ENCODE measurements at places on chromosomes 7 and 10.

DNA sequence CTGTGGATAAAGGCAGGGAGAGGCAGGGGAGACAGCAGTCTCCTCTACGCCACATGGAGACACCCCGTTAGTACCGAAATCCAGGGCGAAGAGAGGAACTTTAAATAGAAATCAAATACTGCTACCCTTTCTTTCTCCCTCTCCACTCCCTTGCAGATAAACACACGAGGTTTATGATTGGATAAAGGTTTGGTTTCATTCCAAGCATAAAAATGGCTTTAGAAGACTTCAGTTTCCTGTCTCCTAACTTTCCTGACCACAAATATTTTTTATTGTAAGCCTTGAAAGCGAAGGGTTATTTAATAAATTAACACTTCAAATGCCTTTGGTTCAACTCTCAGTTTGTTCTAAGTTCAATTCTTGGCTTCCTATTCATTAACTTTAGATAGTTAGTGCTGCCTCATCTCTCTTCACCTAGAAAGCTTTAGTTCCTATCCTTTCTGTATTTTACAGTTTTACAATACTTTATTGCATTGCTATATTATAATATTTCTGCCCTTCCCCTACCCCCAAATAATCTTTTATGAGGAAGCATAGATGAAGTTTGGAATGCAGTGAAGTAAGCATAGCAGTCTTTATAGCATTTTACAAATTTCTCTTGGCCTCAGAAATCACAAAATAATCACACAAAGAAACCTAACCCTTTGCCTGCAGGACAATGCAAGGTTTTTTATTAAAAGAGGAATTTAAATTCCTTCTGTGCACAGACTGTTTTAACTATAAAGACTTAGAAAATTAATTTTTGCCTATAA, 31.5 kb upstream of the ARID5B start:
- no peak for DNase-seq

- DNase-seq = no peak
Measured at GRCh38 chr10:124648738-124649137, 95.4 kb downstream of the FAM53B start.

GRCh38 chr10:3806603-3807002, 21.6 kb upstream of the KLF6 start:
- no peak for DNase-seq

DNA sequence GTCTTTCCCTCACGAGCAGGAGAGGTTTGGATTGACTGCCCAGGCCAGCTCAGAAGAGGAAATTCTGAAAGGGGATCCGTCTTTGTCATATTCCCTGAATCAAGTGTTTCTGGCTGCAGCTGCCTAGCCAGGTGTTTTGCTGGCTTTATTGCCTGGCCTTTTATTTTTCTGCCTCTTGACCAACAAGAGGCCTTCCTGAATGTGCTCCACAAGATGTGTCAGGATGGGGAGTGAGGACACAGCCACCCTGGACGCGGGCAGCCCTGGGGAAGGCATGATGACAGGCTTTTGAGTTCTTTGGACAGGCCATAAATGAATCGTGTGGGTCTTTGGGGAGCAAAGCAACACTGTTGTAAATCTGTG, 163.6 kb downstream of the CAMK1D start:
- DNase-seq = no peak

DNA sequence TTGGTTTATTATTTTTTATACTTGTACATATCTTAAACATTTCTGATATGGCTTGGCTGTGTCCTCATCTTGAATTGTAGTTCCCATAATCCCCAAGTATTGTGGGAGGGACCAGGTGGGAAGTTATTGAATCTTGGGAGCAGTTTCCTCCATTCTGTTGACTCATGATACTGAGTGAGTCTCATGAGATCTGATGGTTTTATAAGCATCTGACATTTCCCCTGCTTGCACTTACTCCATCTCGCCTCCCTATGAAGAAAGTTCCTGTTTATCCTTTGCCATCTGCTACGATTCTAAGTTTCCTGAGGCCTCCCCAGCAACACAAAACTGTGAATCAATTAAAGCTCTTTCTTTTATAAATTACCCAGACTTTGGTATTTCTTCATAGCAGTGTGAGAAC, 207.7 kb downstream of the TPK1 start:
- DNase-seq = no peak

GRCh38 chr7:25663877-25664276, 435.6 kb upstream of the NPVF start:
- DNase-seq = no peak

DNA sequence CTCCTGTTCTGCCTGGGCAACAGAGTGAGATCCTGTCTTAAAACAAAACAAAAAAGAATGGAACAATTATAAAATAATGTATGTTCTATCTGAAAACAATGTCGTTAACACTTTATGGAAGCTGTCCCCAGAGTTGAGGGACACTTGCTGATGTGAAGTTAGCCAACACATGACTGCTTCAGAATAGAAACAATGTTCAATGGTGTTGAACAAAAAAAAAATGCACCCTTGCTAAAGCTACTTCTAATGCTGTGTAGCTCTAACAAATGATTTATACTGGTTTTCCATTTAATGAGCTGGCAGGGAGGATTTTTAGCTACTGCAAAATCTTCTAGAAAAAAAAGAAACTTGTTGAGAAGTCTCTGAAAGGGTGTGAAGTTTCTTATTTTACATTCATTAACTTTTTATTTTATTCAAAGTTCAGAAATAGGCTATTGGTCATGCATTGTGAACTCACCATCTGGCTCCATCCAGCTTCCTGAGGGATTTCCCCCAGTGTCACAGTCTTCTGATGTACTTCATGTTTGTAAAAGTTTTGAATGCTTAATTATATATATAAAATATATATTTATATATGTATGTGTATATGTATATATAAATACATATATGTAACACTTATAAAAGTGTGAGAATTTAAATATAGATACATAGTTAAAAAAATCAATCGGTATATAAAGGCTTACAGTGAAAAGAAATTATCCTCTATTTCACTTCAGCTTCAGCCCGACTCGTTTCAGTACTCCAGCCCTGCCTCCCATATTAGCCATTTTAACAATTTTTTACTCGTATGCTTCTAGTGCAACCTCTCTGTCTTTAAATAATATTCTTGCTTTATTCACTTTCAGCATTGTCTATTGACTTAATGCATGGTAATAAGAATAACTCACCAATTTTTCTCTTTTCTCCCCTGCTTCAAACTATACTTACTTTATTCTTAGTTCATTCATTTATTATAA, 35.0 kb downstream of the HDAC9 start:
- no peak for DNase-seq

DNA sequence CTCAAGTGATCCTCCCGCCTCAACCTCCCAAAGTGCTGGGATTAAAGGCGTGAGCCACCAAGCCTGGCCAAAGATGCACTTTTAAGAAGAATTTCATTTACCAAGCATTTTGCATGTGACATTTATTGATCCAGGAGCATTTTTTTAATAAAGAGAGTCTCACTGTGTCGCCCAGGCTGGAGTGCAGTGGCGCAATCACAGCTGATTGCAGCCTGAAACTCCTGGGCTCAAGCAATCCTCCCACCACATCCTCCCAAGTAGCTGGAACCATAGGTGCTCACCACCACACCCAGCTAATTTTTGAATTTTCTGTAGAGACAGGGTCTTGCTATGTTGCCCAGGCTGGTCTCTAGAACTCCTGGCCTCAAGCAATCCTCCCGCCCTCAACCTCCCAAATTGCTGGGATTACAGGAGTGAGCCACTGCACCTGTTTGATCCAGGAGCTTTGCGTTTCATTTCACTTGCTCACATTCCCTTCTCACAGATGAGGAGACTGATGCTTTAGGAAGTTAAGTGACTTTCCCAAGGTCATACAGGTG, 4.4 kb upstream of the TBL2 start:
- no peak for DNase-seq

GRCh38 chr7:100563809-100564400, 9.8 kb downstream of the SAP25 start:
- DNase-seq = peak; percentile 65

GRCh38 chr7:68015978-68016532, 1019.4 kb downstream of the TYW1 start:
- DNase-seq = no peak

DNA sequence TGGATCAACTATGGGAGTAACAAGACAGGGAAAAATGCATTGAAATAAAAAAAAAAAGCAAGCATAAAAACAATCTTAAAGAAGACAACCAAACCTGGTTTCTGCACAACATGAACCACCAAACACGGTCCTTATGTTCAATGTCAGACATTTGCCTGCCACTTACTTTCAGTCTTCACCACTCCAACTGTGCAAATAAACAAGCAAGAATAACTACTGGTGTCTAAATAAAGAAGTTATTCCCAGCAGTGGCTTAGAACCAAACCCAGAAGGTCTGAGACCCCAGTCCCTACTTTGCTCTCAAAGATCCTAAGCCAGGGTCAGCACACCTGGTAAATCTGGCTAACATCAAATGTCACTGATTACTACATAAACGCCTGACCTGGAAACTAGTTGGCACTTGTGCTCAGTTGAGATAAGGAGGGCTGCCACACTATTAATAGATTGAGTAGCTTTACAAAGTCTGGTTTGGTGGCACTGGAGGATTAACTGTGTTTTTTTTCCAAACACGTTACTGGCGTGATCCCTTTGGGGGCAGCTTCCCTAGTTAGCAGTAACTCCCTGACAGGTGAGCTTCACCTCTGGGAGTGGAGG, 62.7 kb upstream of the ABLIM1 start:
- DNase-seq = no peak

GRCh38 chr7:23207884-23208283, 26.0 kb downstream of the NUP42 start:
- no peak for DNase-seq

- no peak for DNase-seq
Measured at GRCh38 chr7:7816816-7817536, 98.6 kb upstream of the RPA3 start.

- no peak for DNase-seq
Measured at GRCh38 chr10:80855348-80855971, 317.8 kb downstream of the SH2D4B start.

DNA sequence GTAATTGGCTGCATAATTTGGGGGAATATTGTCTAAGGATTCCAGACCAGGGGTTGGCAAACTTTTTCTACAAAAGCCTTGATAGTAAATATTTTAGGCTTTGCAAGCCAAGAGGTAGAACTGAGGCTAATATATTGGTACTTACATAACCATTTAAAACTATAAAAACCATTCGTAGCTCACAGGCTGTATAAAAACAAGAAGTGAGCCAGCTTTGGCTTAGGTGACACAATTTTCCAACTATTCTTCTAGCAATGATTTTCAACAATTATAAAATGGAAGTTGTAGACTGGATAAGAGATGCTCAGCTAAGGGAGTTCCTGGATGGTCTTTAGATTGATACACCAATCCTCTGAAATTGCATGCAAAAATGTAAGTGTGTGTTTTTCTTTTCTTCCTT, 1.4 kb downstream of the GPR141 start:
- no peak for DNase-seq

GRCh38 chr7:137609500-137609899, 237.3 kb downstream of the DGKI start:
- no peak for DNase-seq

DNA sequence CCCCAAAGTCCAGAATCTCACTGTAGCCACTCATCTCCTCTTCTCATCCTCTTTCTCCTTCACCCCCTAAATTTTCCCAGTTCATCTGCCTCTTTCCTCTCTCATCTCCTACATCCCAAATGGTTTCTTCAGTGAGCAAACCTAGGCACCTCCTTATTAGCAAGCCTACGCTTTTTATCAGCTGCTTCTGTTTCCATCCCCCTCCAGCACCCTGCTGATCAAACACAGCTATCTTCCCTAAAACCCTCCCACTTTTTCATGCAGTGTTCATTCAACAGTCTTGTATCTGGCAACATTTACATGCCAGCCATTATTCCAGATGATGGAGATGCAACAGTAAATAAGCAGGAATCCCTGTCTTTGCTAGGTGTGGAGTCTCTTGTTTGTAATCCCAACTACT, 3.3 kb upstream of the ABRAXAS2 start:
- no peak for DNase-seq

- DNase-seq = no peak
Measured at GRCh38 chr10:88118729-88119128, 255.3 kb downstream of the PTEN start.

DNA sequence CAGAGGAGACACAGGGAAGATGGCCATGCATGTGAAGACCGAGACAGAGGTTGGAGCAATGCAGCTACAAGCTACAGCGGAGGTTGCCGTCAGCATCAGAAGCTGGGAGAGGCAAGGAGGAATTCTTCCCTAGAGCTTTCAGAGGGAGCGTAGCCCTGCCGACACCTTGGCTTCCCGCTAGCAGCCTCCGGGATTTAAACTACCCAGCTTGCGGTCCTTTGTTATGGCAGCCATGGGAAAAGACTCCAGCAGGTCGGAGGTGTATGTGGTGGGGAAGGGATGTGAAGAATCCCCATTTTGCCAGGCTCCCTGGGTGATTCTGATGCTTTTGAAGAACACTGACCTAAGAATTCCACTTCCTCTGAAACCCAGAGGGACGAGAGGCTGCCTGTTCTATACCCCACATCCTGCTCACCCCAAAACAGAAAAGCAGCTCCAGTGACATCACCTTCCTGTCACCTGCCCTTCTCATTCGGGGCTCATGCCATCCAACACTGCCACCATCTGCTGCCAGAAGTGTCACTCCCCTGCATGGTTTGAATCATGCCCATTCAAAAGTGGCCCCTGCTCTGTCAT, 3.3 kb upstream of the SEPHS1 start:
- DNase-seq = no peak

GRCh38 chr7:32075612-32076011, 5.4 kb upstream of the PDE1C start:
- no peak for DNase-seq

DNA sequence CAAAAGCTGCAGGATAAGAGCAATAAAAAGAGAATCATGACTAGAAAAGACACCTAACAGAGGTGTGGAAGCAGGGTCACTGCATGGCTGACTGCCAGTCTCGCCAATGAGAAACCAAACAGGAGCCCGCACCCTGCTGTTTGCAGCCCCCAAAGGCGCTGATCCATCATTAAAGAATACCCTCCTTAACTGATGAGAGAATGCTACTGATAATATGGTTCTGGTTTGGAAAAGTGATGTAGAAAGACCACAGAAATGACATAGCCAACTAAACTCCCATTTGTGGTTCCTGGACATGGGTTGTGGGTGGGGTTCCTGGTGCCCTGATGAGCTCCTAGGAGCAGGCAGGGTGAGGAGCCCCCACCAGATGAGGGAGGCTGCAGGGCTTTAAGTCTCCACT, 207.4 kb downstream of the TNS3 start:
- DNase-seq = no peak

DNA sequence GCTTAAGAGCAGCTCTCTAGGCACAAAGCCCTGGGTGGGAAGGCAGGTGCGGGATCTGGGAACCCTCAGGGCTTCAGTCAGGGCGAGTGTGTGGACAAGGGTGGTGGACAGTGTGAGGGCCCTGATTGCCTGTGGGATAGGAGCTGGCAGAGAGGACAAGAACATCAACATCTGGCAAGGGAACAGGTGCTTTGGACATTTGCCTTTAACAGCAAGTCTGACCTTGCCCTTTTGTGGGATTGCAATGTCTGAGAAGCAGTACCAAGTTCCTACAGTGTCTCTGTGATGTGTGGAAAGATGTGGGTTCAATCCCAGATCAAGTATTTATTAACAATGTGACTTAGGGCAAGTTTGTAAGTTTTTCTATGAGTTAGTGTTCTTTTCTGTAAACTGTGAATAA, 46.7 kb downstream of the TFAM start:
- no peak for DNase-seq

- DNase-seq = no peak
Measured at GRCh38 chr7:141820067-141820466, 21.2 kb downstream of the PRSS37 start.

- no peak for DNase-seq
Measured at GRCh38 chr7:77822269-77822668, 23.7 kb downstream of the PHTF2 start.
